ENCODE measurements at places on chromosomes 13 and 19.

- DNase-seq: no peak
Measured at GRCh38 chr13:20090349-20090748, 70.5 kb downstream of the GJA3 start.

DNA sequence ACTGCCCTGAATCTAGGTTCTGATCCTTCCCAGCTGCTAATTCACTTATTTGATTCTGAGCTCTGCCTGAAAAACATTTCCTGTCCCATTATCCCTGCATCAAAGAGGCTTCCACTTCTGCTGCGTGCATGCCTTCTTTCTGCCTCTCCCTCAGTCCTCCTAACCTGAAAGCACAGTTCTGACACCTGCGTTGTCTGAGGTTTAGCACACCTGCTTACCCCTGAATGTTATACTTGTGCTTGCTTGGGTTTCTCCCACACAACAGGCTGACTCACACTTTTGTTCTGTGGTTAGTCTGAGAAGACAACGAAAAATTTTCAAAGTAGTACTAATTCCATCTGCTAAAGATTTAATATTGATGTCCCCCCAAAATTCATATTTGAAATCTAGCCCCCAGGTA is 3.1 kb upstream of the SOHLH2 start:
- DNase-seq: no peak

DNA sequence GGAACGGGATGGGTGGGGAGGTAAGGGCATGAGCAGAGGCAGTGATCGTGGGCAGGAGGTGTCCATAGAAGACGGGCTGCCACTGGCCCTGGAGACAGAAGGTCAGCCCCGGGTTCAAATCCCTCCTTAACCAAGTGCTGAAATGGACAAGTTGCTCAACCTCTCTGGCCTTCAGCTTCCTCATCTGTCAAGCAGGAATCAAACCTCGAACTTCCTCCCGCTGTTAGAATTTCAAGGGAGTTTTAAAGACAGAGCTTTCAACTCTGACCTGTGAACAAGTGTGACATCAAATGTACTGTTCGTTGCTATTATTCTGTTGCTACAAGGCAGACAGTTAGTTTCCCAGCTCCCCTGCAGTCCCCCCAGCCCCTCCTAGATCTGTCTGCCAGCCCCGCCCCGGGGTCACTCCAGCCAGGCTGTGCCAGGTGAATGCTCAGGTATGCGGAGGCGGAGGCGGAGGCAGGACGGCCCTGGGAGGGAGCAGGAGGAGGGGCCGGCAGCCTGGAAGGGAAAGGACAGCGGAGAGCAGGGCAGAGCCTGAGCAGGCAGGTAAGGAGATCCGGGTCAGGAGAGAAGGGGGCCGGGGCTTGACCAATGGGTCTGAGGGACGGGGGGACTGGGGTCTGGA is at the start of gene EPS8L1:
Gene EPS8L1, plus strand, starts transcription at position 499 of the 628 bp plus-strand sequence. CDS start 576 bp downstream, outside the sequence.
- no peak for DNase-seq

DNA sequence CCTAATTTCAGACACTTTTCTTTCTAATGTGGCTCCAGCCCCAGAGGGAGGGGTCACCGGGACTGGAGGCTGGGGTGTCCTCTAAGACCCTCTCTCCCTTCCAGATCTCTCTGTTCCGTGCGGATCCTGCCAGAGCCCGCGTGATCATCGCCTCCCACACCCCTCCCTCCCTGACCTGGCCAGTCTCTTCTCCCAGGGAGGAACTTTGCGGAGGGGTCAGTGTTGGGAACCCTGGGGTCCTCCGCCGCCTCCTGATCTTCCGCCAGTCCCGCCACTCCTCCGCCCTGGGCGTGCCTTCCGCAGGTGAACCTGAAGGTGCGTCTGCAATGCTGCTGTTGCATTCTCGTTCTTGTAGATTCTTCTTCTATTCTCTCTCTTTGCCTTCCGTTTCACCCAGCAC is 9.1 kb downstream of the SOX21 start:
- DNase-seq: no peak

All from T1000 (cell line).